GM20000 (cell line): ENCODE measurements at places on chromosomes 2 and 18.

DNA sequence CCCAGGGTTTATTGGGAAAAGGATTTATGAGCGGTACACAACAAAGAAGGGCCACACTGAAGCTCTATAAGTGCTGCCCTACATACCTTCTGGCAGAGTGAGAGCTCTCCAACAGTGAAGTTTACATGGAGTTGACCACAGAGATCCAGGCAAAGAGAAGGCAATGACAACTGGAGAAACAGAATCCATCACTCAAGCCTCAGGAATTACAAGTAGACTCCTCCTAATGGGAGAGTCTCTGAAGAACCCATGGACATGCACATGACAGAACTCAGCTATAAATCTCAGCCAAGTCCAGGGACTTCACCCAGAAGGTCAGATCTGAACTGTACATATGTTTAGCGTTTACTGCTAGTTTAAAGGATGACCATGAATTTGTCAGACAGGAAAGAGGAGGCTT is 164.7 kb downstream of the DNAH7 start:
- no peak for DNase-seq

DNA sequence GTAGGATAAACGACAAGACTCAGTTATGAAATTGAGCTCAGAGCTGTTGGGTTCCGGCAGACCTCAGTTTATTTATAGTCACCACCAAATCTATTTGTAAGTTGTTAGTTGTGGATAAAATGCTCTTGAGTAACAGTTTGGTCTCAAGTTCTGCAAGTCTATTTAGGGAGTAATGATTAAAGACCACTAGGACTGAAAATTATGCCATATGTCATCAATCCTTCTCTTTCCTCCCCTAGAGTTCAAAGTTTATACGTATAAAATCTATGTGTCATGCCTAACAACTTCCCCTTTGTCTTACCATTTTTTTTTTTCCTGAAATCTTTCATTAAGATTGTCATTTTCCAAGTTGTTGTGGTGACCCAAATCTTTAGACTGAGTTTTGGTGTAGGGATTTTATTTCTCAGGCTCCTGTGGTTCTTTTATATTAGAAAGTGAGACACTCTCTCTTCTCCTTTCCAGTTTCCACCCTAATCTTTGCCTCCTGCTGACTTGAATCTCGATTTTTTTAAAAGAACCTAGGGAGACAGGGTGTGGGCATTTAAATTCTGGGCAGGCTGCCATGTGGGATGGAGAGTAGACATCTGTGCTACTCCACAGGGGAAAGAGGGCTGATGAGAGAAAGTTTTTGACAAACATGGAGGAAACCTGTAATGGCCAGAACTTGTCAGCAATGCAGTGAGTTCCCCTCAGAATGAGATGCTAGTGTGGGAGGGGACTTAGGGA is 51.0 kb downstream of the LAMA3 start:
- DNase-seq = no peak

DNA sequence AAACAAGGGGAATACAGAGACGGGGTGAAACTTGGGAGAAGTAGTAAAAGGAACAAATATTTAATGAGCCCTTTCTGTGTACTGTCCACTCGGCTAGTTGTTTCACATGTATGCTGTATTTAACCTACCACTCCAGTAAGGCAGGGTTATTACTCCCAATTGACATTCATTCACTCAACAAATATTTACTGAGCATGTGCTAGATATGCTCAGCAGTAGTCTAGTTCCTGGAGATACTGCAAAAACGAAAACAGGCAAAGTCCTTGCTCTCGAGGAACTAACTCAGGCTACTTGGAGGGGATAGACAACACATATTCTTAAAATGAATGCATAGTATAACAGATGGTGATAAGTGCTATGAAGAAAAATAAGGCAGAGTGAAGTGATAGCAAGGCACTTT is 207.3 kb downstream of the SS18 start:
- DNase-seq = no peak

GRCh38 chr2:6082625-6083018 is 390.4 kb downstream of the SOX11 start:
- DNase-seq = no peak

GRCh38 chr2:113124984-113125855 is 2.2 kb upstream of the IL1RN start:
- DNase-seq = no peak
